ENCODE measurements at places on chromosomes 4 and X.

- no peak for DNase-seq
Observed at GRCh38 chrX:34903316-34903715, 39.3 kb upstream of the FAM47B start.

- DNase-seq: no peak
Observed at GRCh38 chrX:74049126-74049525, 254.9 kb upstream of the ZCCHC13 start.

DNA sequence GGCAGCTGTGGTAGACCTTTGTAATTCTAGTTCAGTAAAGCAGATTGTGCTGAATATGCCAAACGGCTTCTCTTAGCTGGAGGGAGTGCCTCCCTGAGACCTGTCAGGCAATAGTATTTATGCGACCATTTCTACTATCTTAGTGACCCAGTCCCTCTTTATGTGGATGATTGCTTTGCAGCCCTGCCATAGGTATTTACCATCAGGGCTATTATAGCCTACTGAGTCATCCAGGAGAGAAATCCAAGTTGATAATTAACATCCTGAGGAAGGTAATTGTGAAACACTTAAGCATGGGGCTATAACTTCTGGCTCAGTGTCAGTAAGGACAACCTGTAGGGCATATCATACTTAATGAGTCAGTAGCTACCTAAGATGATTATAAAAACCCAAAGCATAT lies 103.9 kb upstream of the MAOA start:
- peak; percentile 38 for DNase-seq

GRCh38 chrX:41596596-41596995 lies 92.2 kb upstream of the GPR34 start:
- no peak for DNase-seq

GRCh38 chr4:169540774-169541173 lies 71.6 kb downstream of the NEK1 start:
- no peak for DNase-seq

GRCh38 chr4:48970471-48970921 lies 15.6 kb upstream of the CWH43 start:
- no peak for DNase-seq

GRCh38 chr4:64814616-64815015 lies 405.4 kb upstream of the TECRL start:
- DNase-seq: no peak

DNA sequence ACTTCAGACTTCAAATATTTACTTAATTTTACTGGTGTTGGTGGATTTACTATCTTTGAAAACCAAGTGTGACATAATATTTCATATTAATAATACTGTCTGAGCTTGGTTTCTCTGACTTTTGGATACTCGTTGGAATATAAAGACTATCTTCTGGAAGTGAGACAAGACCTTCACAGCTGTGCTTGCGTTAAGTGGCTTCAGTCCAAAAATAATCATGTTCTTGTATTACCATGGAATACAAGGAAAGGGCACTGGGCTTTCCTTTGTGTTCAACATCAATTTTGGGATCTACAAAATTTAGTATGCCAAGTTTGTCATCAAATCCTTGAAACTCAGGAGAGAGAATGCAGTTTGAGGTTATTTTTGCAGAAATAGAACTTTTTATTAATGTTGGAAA lies 712.4 kb upstream of the LCORL start:
- DNase-seq: no peak

DNA sequence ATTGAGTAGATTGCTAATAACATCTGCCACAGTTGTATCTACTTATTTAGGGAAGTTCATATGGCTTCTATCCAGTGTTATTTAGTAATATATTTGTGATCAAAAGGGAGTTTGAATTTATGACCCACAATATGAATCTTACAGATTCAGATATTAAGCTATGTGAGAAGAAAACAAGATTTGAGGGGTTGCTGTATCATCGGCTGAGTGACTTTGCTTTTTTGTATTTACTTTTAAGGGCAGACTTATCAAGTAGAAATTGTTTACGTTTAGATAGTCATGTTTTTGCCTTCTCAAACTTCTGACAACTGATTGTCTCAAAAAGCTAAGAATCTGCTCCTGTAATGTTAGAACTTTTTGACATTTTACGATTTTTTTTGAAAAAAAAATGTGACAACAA lies 17.2 kb upstream of the DCK start:
- DNase-seq: no peak

- no peak for DNase-seq
Observed at GRCh38 chrX:40646489-40647306, 663 bp downstream of the CXorf38 start.

GRCh38 chr4:148051403-148051802 lies 319.5 kb downstream of the ARHGAP10 start:
- DNase-seq: no peak

GRCh38 chr4:17613761-17614415 lies 553 bp upstream of the MED28 start:
- DNase-seq: no peak

- no peak for DNase-seq
Observed at GRCh38 chr4:2341911-2342652, 76.4 kb downstream of the ZFYVE28 start.

- no peak for DNase-seq
Observed at GRCh38 chr4:48031802-48032525, 15.4 kb downstream of the NIPAL1 start.

- DNase-seq: no peak
Observed at GRCh38 chrX:110395877-110396276, 37.2 kb downstream of the RTL9 start.

All from HuH-7 (cell line).